Glomerular endothelial cell (primary cell): ENCODE measurements at places on chromosomes 2 and 18.

GRCh38 chr2:2812117-2812516 is 481.0 kb upstream of the MYT1L start:
- DNase-seq = no peak

DNA sequence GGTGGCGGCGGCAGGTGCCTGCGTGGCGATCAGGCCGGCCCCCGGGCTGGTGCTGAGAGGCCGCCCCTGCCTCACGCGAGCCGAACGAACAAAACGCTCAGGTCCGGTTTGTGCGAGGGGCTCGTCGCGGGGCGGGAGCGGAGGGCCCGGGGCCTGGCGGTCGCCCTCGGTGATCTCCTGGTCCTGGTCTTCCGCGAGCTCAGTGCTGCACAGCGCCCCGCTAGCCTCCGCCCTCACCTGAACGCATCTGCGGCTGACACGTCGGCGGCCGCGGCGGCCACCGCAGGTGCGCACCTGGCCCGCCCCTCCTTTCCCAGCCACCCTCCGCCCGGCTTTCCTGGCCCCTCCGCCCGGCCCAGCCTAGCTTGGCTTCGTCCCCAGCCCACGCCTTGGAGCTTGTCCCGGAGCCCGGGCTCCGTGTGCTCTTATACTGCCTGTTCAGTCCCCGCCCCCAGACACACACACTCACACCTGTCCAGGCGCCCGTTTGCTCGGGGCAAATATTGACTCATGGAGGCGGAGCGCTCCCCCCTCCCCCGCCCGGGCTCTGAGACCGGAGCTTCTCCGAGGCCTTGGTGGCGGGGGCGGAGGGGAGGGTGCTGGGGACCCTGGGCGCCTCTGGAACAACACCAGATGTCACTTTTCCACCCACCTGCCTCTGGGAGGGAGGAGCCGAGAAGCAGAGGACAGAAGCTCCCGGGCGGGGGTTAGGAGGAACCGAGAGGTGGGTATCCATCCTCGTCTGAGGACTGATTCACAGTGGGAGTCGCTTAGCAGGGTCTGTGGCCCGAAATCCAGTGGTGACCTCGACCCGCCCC is 8.6 kb upstream of the CRYBA2 start:
- no peak for DNase-seq

DNA sequence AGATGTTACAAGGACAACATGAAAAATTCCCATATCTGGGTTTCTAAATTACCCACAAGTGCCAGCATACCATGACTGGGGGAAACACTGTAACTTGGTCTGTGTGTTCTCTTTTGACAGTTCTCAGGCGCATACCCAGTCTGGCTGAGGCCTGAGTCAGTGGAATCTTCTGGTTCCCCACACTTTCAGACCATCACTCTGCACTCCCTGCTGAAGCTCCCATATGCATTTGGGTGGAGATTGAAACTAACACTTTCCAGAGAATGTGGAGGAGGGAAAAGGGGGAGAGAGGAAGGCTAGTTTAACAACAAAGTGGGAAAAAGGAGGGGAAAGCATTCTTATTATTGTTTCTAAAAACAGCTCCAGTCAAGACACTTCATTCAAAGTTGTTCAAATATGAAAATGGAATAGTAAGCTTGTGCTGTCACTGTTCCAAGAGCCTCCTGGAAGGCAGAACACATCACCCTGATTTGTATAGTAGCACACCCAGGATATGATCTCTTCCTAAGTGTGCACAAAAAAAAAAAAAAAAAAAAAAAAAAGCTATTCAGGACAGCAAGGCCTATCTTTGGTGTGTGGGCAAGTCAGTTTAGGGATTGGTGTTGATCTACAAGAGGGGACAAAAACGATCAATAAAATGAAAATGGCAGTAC is 48.1 kb upstream of the CTIF start:
- no peak for DNase-seq

DNA sequence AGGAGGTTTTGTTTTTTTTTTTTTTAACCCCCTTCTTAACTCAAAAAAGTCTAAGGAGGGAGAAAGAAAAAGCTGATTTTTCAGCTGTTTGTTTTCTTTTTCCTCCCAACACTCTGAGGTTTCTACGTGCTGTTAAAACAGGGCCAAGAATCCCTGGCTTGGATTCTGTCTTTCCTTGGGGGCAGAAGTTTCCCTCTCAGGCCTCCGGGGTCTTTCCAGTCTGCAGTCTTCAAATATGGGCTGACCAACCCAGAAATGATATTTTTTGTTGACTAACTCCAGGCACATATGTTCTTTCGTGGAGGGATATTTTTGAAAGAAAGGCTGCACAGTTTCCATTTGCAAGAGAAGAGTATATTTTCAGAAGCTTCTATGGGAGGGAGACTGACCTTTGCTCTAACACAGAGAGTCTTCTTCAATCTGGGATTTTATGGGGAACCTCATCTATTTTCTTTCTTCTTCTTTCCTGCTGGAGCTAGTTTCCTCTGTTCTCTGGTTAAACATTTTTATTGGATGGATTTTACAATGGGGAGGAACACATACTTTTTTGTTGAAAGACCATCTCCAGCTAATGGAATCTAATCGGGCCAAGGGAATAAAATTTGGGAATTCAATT is 93.3 kb upstream of the SPRED2 start:
- DNase-seq = no peak

DNA sequence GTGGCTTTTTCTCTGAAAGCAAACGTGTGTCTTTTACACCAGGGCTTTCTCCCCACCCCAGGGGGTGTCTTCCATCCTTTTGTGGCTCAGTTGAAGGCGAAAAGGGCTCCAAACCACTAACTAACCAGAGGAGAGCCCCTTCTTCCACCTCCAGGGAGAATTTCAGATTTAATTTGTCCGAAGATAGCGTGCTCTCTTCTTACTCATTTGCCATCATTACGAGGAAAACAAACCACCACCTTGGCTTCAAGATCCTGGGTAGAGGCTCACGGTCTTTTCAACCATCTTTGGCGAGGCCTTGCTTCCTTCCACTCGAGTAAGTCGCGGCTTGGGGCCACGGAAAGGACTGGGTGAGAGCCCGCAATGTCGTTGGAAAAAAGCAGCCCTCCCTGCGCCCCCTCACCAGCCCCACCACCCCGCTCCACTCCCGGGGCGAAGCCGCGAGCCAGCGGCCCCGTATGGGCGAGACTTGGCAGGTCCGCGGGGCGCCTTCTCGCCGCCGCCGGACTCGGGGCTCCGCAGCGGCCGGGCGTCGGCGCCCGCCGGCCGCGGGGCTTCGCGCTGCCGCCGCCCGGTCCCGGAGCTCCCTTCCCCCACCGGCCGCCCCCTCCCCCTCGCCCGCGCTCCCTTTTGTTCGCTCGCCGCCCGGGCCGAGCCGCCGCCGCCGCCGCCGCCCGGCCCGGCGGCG is 1.7 kb upstream of the ZNF532 start:
- DNase-seq = no peak

DNA sequence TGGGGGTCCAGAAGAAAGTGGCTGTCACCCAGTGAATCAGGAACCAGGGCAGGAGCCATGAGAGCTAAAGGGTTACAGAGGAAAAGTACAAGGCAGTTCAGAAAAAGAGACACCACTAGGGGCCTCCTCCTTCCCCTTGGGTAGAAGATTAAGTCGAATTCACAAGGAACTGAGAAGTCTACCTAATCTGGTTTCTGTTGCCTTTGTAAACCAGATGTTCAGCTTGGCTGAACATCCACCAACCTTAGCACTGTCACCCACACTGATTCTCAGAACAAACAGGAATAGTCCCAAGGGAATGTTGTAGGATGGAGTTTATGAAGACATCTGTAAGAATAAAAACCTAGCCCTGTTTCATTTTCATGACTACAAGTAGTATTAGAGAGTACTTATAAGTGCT is 90.4 kb upstream of the NOSTRIN start:
- no peak for DNase-seq

- no peak for DNase-seq
These were observed 30.9 kb upstream of the NAB1 start for GRCh38 chr2:190618030-190618429.

DNA sequence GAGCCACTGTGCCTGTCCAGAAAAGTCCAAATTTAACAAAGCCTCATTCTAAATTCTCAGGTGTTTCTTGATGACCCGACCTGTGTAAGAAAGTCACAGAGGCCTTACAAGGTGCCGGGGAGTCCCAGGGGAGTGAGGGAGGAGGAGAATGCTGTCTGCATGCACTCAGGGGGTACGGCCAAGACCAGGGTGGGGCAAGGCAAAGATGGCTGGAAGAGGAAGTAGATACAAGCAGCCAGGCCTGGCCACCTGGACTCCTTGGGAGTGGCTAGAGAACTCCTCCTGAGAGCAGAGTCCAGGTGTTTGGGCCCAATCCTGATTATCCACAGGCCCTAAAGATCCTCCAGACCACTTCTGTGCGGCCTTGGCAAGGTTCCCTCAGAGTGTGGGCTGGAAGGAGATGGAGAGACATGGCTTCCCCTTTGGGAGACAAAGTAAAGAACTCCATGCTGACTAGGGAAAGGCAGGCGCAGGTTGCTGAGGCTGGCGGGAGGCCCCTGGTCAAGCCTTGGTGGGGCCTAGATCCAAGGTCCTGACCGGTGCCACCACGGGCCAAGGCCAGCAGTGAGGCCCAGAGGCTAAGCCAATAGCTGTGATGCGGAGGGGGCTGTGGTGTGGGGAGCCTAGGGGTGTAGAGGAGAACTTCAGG is 74.7 kb downstream of the COPS8 start:
- no peak for DNase-seq

DNA sequence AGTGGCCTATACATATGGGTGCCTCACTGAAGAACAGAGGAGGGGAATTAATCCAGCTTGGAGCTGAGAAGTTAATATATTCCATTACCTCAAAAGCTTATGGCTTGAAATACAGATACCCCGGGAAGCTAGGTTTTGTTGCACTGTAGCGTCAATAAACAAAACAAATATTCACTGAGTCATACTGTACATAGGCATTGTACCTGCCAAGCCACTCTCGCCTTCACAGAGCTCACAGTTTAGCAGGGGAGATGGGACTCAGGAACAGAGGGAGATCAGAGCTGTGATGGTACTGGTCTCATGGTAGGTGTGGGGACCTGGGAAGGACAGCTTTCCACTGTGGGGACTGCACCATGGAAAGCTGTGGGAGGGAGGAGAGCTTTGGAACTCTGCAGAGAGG is 111.2 kb upstream of the ST6GAL2 start:
- no peak for DNase-seq

DNA sequence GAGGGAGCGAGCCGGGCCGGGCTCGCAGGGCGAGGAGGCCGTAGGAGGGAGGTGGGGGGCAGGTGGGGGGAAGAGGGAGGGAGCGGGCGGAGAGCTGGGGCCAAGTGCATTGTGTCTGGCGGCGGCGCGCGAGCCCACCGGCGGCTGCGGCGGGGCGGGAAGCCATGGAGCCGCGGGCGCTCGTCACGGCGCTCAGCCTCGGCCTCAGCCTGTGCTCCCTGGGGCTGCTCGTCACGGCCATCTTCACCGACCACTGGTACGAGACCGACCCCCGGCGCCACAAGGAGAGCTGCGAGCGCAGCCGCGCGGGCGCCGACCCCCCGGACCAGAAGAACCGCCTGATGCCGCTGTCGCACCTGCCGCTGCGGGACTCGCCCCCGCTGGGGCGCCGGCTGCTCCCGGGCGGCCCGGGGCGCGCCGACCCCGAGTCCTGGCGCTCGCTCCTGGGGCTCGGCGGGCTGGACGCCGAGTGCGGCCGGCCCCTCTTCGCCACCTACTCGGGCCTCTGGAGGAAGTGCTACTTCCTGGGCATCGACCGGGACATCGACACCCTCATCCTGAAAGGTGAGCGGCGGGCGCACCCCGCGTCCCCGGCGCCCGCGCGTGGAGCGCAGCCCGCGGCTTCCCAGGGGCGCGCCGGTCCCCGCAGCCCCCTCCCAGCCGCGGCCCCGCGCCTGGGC is at the start of gene TMEM178A:
TSS of gene TMEM178A (plus strand) at position 107 of the 680 bp plus-strand sequence. CDS start at position 165, 58 bp downstream.
- DNase-seq = no peak

DNA sequence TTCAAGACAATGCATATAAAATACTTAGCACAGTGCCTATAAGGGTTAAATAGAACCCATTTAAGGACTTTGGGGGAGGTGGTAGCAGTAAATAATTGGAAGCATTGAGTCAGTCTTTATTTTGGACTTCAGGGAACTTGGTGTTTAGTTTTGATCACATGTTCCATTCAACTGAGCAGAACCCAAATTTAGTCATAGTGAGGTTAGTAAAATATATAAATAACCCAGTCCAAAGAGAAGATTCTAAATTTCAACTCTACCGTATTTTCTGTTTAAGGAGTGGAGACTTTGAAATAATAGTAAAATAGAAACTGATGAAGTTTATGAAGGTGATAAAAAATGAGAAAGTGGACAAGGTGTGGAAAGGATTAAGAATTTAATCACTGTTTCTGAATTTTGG is 19.7 kb downstream of the TWSG1 start:
- no peak for DNase-seq

GRCh38 chr2:239318151-239318611 is 82.6 kb downstream of the HDAC4 start:
- no peak for DNase-seq

GRCh38 chr2:174340400-174341292 is 5.9 kb downstream of the SP9 start:
- no peak for DNase-seq

- DNase-seq = no peak
These were observed 139.6 kb upstream of the ARHGAP28 start for GRCh38 chr18:6589923-6590322.

DNA sequence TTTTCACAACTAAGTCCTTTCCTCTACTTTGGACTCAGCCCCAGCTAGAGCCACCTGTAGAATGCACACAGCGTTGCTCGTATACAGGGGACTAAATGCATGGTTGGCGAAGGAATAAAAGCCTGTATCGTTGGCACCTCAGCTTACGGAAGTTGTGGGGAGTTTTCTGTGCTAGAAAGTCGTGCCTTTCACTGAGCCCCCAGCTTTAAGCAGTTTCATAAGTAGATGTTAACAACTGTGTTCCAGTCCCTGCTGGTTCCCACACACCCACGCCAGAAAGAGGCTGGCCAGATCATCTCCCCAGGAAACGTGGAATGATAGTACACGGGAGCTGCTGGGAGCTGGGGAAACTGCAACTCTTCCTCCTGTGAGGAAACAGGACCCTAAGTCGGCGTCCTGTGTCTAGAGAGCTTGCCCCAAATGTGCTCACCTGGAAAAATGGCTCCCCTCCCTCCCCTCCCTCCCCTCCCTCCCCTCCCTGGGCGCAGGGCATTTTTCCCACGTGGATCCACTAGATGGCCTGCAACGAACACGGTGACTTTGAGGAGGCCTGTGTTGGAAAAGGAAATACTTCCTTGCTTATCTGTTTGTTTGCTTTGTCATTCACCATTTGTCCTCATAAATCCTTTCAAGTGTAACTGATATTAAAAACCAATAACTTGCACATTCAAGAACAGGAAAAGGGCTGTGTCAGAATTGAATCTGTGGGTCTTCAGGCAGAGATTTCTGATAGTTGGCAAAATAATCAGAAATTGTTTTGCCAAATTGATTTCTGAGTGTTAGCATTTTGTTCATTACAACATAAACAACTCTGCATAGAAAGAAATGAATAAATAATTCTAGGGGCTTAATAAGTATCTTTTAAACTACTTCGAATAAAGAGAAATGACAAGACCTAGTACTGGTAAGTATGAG is 43.9 kb upstream of the RFX8 start:
- DNase-seq = no peak

GRCh38 chr2:8149985-8150539 is 531.8 kb upstream of the ID2 start:
- DNase-seq = no peak

DNA sequence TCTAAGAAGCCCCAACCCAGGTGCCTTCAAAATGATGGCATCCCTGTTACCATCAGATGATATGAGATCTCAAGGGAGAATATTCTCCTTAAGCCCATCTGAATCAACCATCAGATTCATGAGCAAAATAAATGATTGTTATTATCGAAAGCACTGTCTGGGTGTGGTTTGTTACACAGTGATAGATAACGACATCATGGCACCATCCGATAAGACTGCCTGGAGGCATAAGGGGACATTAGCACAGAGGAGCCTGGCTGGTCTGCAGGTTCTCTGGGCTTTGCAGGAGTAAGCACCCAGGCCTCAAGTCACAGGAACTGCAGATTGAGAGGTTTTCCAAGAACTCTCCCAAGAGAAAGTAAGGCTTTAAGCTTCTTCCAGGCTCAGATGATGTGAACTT is 15.6 kb downstream of the BMP10 start:
- no peak for DNase-seq
